ENCODE measurements at places on chromosomes 11 and 22.

DNA sequence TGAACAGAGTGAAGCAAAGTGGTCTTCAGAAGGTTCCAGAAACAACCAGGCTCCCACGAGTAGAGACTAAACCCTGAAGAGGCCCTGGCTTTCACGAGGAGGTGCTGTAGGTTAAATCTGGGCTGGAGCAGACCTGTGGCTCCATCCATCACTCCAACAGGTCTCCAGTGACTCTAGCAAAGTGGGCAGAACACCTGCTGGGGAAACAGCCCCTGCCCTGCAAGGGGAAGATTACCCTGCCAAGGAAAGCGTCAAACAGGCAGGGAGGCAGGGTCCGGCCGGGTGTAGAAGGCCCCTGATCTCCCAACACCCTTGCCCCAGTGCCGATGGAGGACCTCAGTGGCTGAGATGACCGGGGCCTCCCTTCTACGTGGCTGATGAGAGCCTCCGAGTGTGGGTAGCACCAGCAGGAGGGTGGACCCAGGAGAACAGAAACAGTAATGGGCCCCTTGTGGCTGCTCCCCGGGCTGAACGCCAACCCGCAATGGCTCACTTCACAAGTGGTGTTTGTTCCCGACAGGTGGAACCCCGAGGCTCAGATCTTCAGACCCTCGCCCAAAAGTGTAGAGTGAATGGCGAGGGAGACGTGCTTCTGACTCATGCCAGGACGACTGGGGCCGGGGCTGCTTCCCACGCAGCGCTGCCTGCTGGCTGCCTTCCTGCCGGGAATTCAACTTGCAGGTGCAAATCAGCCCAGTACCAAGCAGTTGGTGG, 112.0 kb downstream of the SHANK2 start:
- no peak for DNase-seq

DNA sequence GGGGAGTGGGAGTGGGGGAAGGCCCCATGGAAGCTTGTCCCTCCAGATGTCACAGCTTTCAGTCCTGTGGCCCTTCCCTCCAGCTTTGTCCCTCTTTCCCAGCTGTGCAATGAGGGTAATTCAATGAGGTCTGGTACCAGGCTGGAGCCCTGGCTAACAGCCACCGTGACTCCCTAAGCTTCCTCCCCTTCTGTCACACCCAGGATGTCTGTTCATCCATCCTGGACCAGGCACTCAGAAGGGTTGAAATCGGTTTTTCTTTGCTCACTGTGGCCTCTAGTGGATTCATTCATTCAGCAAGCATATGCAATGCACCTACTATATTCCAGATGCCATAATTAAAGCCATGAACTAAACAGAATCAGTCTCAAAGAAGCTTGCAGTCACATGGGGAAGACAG, 38.7 kb downstream of the SYT13 start:
- no peak for DNase-seq

DNA sequence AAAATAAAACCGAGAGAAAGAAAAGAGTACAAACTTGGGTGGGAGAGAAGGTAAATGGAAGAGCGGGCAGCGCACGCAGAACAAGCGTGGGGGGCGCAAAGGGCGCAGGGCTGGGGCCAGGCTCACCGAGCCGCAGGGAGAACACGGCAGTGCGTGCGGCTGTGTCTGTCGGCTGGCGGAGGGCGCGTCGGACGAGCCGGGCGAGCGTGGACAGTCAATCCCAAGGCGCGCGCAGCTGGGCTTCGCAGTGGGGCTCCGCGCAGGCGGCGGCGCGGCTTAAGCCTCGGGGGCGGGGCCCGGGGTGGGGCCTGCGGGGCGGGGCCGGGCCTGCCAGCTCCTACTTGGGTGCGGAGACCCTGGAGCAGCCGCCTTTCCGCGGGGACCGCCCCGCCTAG, at the start of gene UCP2:
TSS of gene UCP2 (minus strand) at position 249 of the 395 bp plus-strand sequence. CDS start 4,465 bp downstream, outside the sequence.
- DNase-seq = no peak

DNA sequence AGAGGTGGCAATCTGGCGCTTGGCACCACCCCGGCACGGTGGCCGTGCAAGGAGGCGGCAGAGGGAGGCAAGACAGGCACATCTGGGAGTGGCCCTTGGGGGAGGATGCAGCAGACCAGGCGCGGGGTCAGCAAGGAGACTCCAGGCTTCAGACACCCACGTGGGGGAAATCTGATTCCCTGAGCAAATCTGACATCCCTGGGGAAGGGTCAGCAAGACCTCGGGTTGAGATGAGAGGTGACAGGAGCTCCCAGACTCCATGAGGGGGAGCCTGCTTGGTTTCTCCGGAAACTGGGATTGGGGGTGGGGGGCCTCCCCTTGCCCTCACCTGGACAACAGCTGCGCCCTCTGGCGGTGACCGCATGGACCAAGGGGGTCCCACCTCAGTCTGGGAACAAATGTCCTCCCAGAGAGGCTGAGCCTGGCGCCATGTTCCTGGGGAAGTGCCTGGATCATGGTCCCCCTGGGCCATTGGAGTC, 4.0 kb upstream of the RCOR2 start:
- no peak for DNase-seq

- no peak for DNase-seq
Observed at GRCh38 chr22:45207981-45208664, 32.6 kb downstream of the KIAA0930 start.

DNA sequence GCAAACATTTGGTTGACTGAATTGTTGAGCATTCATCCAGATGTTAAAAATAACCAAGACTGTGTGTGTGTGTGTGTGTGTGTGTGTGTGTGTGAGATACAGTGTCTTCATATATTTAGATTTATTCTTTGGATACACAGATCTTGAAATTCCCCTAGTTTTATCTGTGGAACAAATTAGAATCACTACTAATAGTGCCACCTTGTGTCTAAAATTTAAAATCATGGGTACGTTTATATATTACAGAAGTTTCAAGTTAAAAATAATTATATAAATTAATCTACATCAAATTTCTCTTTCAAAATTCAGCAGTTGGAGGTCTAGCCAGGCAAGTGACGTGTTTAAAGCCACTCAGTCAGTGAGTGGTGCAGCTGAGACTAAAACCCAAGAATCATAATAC, 1566.2 kb upstream of the TENM4 start:
- no peak for DNase-seq

DNA sequence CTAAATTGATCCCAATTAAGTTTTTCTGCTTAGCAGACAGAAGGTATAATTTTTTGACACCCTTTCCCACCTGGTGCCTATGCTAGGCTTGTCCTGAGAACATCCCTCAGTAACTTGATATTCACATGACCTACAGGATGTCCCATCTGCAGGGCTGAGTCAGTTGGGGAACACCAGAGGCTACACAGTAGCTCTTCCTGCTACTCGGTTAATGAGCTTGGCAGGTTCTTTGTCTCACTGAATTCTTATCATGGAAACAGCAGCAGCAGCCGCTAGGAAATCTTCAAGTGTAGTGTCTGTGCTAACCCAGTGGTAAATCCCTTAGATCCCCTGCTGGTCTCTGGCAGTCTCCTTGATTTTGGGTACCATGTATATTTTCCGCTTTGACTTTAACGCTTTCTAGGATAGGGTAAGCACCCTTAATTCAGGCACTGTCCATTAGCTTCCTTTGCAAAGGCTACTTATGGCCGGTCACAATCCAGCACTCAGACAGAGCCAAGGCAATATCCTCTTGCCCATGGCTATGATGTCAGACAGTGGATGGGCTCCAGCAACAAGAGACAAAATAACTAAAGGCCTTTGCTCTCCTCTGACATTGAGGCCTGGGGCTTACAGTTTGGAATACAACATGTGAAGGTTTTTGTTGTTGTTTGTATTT, 8.5 kb downstream of the MRPL16 start:
- DNase-seq = peak; percentile 8

DNA sequence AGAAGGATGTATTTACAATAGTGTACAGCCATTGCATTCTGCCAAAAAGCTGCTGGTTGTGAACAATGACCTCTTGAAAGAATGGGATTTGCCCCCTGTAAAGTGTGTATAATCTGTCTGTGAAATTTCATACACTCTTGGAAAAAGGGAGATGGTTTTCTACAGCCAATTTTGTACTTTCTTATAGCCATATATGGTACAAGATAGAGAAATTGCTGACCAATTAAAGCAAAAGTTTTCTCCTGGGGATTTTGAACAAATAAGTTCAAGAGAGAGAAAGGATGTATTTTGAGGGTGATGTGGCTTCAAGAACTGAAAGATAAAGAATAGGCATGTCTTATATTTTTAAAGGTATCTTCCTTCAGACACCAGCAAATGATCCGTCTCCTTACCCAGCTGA, 211.0 kb downstream of the NAV2 start:
- DNase-seq = no peak

- no peak for DNase-seq
Observed at GRCh38 chr11:32891657-32892354, 805 bp upstream of the QSER1 start.
